ENCODE measurements at places on chromosomes 16 and 17.

DNA sequence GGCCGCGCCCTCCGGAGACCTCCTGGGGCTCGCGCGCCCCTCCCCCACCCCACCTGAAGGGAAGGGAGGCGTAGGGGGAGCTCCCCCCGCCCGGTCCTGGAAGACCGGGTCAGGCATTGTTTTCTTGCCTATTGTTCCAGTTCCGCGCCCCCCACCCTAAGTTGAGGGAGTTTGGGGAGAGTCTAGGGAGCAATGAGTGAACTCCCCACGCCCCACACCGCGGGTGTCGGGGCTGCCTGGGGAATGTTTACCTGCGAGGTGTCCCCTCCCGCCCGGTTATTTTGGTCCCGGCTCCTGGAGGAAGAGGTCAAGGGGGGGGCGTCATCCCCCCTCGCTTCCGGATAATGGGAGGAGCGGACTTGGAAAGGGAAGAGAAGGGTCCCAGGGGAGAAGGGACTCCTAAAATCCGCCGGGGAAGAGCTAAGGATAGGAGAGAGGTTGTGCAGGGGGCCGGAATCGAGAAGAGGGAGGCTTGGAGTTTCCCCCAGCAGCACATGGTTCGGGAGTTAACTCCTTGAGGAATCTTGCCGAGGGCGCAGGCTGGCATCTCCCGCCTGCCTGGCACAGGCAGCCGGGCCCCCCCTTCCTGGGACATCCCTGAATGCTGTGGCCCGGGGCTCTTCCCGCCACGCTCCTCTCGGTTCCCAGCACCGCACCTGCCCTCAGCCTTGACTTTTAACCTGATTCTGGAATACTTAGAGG, 881 bp downstream of the MLLT6 start:
- DNase-seq, result no peak

GRCh38 chr16:77782694-77783093, 5.7 kb upstream of the VAT1L start:
- no peak for DNase-seq

GRCh38 chr17:65820811-65821210, 259.4 kb upstream of the AXIN2 start:
- DNase-seq, result no peak

DNA sequence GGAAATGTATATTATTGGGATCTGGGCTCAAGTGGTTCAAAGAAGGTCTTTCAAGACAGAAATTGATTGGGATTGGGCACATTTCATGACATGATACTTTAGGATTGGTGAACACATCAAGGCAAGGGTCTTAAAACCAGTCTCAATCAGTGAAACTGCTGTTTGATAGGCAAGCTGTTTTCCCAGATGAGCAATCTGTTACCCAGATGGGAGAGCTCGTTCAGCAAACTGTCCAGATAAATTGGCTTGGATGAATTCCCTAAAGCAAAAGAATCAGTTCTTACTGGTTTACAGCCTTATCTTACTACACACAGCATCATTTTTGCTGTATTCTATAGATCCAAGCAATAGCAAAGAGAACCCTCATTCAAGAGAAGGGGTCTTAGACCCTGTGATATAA, 31.0 kb upstream of the CNEP1R1 start:
- DNase-seq, result no peak

DNA sequence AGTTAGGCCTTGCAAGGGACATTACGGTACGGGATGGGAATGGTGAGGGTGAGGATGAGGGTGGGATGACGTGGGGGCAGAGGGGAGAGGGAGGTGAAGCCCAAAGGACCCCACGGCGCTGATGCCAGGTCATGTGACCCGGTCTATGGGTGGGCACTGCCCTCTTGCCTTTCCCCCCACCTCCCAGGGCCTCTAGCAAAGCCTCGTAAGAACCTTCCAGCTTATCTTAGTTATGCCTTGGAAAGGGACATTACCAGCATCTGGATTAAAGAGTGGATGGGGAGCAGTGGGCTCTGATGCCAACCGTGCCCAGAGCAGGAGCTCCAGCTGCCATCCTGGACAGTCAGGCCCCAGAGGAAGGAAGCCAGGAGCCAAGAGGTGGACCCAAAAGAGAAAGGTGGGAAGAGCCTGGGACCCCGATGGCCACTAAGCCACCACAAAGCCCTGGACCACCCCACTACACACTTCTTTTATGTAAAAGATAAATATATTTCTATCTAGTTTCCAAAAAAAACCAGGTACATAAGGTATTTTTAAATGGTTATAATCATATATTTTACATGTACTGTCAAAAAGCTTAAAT, 40.9 kb downstream of the TK2 start:
- no peak for DNase-seq

- no peak for DNase-seq
These were observed 2.6 kb downstream of the GID4 start for GRCh38 chr17:18041776-18042175.

DNA sequence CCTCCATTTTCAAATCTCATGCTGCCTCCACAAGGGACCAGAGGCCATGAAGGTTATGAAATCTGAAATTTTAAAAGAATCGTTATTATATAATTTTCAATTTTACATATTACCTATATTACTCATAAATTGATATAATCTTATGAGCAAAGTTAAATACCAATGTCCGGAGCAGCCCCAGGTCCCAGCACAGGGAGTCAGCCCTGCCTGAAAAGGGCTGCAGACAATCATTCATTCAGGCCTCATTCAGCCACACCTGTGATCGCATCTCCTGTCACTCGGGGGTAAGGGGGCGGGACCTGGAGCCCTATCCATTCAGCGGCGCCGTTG, 172.5 kb downstream of the AHSP start:
- no peak for DNase-seq

DNA sequence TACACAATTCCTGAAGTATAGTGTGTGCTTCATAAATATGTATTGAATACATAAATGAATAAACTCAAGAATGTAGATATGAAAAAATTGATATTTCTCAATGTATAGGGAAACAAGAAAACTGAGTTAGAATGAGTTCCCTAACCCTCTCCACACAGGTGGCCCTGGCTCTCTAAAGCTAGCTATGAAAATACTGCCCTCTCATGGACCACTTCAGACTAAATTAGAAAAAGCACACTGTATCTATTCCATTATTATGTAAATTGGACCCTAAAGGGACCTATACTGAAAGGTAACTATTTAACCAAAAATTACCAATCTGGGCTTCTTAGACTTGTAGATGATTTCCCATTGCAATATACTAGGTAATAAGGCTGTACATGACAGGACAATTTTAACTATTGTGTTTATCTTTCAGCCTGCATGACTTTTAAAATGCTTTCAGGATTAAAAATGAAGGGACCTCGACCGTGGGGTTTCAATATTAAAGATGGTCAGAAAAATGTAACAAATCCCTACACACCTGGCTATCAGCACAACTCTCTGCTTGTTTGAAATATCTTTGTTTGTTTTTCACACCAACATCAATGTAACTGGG, 672.5 kb upstream of the KIF2B start:
- no peak for DNase-seq

DNA sequence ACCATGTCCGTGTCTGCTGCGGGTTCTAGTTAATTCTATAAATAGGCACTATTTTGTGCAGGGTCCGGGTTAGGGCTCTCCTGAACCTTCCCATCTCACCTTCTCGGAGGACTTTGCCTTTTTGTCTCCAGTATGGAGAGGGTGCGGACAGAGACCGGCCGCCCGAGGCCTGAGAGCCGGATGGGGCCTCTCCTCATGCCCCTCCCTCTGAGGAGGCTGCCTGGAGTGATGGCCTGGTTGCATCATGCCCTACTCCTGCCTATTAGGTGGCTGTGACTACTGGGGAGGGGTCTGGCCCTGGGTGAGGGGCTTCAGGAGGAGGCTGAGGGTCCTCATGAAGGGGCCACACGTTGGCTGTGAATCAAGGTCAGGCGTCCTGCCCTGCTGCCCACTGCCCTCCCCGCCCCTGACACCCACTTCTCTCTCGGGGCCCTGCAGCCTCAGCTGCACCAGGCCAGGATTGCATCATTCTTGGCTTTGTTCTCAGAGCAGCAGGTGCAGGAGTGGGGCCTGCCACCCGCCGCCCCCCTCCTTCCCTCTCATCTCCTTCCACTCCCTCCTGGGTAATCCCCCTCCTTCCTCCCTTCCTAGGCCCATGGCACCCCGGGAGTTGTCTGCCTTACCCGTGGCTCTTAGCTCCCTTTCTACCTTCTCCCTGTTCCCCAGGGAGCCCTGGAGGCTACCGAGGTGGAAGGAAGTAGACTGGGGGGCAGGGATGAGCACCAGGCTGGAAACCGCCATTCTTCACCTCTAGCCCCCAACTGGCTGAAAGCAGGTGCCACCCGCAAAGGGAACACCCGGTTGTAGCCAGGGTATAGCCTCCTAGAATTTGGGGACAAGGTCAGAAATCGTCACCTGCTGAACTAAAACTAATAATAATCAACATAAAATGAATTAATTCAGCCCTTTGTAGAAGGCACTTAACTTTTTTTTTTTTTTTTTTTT, 12.7 kb upstream of the ARHGAP23 start:
- DNase-seq, result no peak
